Osteocyte (in vitro differentiated cells): ENCODE measurements at places on chromosomes 11 and 22. TPM values are rescaled to one million over a fixed set of nuclear protein-coding genes. Genes with fewer than 3 reads are reported as not detected.

SLC25A18 gene
- not detected in 2 replicates for total RNA-seq

DNA sequence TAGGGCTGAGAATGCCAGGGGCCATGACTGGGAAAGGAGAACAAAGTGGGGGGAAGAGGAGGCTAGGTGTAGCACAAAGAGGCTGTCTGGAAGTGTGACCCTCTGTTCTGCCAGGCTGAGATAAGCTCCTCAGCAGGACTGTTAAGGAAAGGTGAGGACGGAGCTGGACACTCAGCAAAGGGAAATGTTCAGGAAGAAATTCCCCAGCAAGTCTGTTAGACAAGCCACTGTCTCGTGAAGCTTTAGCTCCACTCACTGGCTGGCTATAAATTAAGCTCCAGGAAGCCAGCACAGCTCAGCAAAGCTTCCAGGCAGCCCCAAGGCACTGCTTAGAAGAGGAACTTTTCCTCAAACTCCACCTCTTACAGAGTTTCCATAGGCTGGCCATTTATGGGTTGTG, 181.2 kb upstream of the API5 start:
- DNase-seq: no peak
- H3K4me1 ChIP-seq: no peaks in the 10 kb centered on the region
- no peak overlapping the region for H3K27ac ChIP-seq
- H3K4me3 ChIP-seq: no peak overlapping the region
- no peaks in the 10 kb centered on the region for H3K27me3 ChIP-seq
- no peaks in the 10 kb centered on the region for H3K36me3 ChIP-seq

- no peak for DNase-seq
- H3K36me3 ChIP-seq: no peaks in the 10 kb centered on the region
- H3K4me1 ChIP-seq: no peaks in the 10 kb centered on the region
Observed at GRCh38 chr11:105696000-105696399, 86.1 kb downstream of the GRIA4 start.

OR2AT4 gene
- total RNA-seq: not detected in 2 replicates

FREY1 gene
- 0.81 and 1.5 TPM in 2 replicates for total RNA-seq

- no peaks in the 10 kb centered on the region for H3K27me3 ChIP-seq
- no peak for DNase-seq
- peaks cover 58% of the 10 kb centered on the region for H3K4me1 ChIP-seq
- peaks cover 4% of the 10 kb centered on the region for H3K36me3 ChIP-seq
- peak overlapping the region; percentile 100 for H3K27ac ChIP-seq
Observed at GRCh38 chr11:9565822-9566560, 7.5 kb upstream of the WEE1 start.
